ENCODE measurements at places on chromosomes 2 and 18.

DNA sequence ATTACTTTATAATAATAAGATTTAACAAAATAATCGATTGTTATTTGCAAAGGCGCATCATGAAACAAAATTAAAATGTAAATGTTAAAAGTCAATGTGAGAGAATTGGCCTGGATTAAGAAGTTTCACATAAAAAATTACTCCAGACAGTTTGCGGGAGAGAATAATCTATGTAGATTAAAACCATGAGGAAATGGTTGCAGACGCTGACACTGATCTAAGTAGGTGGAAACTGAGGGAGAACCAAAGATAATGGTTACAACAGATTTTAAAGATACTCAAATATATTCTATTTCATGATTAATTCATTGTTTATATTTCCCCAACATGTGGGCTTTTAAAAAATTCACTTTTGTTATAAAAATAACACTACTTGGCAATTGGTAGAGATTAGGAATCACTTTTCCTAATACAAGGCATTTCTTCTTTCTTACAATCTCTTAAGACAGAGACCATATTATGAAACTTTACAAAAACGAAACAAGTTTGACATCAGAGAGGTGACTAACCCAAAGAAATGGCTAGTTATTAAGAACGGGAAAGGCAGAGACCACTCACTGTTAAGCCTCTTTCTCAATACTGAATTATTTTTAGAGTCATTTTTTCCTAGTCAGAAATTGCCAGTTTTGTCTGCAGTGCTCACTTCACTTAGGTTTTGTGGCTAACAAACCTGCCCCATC lies 1.6 kb downstream of the KANSL1L start:
- no peak for DNase-seq

- DNase-seq = no peak
Observed at GRCh38 chr2:54680397-54681041, 42.9 kb upstream of the EML6 start.

- DNase-seq = no peak
Observed at GRCh38 chr2:204715361-204715760, 170.1 kb downstream of the PARD3B start.

DNA sequence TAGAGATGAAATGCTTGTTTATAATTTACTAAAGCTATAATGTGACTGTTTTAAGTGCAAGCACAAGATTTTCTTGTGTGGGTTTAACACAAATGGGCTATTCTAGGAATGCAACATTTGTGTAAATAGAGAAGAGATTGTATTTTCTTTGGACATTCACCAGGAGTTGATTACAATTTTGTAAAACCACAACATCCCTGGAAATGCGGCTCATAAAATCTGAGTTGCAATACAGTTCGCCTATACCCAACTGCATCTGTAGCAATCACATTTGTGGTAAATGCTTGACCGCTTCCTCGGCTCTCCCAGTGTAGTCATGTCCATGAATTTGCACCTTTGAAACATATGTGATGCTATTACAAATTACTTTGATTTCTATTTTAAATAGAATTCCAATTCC lies 348.7 kb upstream of the CDH20 start:
- peak; percentile 34 for DNase-seq

DNA sequence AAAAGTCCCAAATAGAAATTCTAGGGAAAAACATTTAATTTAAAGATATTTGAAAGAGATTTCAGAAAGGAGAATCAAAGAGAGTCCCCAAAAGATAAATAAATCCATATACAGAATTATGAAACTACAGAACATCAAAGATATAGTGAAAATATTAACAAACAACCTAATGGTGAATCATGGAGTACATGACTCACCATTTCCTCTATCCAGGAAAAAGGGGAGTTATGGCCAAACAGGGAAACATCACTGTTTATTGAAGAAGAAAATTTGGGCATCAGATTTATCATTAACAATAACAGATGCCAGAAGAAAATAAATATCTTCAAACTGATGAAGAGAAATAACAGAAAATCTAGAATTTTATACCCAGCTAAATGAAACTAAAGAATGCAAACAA lies 448.3 kb downstream of the CDH2 start:
- no peak for DNase-seq

- no peak for DNase-seq
Observed at GRCh38 chr2:209380293-209380692, 43.6 kb upstream of the MAP2 start.

DNA sequence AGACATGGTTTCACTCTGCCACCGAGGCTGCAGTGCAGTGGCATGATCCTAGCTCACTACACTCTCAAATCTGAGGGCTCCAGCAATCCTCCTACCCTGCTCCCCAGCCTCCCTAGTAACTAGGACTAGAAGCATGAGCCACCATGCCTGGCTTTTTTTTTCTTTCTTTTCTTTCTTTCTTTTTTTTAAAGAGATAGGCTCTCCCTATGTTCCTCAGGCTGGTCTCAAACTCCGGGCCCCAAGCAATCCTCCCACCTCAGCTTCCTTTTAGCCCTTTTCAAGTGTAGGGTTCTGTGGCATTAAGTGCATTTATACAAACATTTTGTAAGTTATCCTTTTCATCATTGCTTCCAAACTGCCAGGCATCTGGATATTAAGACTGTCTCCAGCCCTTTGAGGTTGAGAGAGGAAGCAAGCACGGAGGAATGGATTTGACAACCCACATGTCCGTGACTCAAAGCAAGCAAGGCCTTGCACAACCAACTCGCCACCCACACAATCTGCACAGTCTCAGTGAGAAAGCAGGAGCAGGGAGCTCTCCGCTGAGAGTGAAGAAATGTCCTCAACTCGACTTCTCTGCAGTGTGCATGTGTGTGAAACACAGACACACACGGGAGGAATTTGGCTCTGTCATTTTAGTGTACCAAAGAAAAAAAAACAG lies 65.6 kb downstream of the ATP8B1 start:
- peak; percentile 96 for DNase-seq

GRCh38 chr18:78487649-78488048 lies 492.0 kb upstream of the SALL3 start:
- no peak for DNase-seq

DNA sequence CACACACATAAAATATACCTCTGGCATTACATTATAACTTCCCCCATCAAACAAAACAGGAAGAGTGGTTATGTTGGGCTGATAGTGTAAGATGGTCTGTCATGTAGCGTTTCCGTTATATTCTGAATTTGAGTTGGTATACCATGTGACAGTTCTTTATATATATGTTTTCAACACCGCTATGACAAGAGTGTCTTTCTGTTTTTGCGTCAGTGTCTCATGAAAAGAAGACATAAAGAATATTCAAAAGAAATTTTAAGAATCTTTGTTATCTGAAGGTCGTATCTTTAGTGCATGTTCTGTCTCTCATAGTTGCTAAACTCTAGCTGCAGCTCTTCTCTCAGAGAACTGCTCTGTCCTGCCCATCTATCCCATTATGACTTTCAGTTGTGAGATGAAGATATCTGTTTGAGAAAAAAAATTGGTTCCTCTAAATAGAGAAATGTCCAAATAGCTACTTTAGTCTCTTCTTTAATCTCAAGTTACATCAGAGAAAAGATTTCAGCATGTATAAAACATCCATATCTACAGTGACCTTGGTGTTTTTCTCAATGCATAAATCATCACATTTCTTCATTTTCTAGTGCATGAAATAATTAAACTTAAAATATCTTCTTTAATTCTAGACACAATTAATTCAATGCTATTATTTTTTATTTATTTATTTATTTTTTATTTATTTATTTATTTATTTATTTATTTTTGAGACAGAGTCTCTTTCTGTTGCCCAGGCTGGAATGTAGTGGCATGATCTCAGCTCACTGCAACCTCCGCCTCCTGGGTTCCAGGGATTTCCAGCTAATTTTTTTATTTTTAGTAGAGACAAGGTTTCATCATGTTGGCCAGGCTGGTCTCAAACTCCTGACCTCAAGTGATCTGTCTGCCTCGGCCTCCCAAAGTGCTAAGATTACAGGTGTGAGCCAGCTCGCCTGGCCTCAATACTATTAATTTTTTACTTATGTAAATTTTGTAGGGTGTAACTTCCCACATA lies 24.3 kb upstream of the PSME4 start:
- DNase-seq = no peak

GRCh38 chr18:45370255-45371010 lies 244.8 kb upstream of the SLC14A2 start:
- DNase-seq = no peak

DNA sequence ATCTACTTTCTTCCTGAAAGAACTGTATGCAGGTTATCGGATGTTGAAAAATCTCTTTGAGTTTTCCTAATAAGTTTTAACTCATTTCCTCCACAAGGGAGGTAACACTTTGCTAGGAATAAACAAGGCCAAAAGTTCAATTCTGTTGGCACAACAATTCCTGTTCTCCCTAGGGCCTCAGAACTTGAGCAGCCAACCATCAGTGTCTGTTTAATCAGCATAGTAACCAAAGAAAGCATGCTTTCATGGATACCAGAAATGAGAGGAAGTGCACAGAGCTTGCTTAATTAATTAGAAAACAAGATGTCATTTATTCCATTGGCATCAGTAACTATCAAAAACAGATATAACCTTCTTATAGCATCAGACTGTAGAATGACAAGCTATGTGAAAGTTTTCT lies 503.2 kb upstream of the CNTNAP5 start:
- DNase-seq = no peak

- DNase-seq = no peak
Observed at GRCh38 chr2:200466425-200467418, 43.1 kb downstream of the KCTD18 start.

DNA sequence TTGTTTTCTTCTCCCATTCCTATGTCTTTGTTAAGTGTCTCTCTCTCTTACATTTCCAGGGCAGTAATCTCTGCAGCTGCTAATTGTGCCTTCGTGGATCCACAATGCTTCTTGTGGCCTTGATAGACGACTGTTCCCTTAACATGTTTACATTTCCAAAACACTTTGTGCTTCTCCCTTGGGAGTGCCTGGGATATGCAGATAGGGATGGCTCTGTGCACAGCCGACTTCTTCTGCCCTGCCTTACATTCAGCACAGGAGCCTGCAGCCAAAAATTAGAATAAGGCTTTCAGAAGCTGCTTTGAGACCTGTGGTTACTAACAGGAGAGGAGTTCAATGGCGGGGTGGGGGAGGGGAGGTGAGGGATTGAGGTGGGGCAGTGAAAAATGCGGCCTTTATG lies 328.9 kb downstream of the TDRD15 start:
- no peak for DNase-seq

DNA sequence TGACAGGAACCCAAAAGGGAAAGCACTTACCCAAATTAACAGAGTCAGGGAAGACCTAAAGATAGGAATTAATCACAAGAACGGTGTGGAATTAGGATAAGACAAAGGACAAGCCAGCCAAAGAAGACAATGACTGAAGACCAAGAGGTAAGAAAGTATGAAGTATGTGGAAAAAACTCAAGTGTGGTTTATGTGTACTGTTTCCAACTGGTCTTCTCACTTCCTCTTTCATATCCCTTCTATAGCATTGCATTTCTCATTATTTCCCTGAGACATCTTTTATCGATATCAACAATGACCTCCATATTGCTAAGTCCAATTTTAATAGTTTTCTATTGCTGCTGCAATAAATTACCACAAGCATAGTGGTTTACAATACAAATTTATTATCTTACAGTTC lies 313.5 kb upstream of the SLC39A10 start:
- DNase-seq = no peak

DNA sequence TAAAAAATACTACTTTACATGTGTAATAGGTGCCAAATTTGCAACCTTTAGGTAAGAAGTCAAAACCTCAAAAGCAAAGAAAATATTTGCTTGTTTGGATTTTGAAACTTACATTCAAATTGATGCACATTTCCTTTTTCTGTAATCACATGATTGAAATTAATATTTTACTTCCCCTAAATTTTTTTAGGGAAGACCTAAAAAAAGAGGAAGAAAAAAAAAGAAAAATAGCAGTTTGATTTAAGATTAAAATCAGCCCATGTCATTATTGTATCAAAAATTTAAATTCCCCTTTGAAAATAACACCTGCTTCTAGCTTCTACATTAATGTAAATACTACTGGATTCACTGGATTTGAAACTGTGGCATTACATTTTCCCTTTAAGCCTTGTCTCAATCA lies 68.2 kb upstream of the STON1 start:
- DNase-seq = no peak

GRCh38 chr2:69957965-69958364 lies 3.5 kb downstream of the ASPRV1 start:
- no peak for DNase-seq

GRCh38 chr2:239265681-239266433 lies 135.0 kb downstream of the HDAC4 start:
- DNase-seq = no peak

GRCh38 chr18:8241731-8242130 lies 367.5 kb upstream of the RAB12 start:
- DNase-seq = no peak

DNA sequence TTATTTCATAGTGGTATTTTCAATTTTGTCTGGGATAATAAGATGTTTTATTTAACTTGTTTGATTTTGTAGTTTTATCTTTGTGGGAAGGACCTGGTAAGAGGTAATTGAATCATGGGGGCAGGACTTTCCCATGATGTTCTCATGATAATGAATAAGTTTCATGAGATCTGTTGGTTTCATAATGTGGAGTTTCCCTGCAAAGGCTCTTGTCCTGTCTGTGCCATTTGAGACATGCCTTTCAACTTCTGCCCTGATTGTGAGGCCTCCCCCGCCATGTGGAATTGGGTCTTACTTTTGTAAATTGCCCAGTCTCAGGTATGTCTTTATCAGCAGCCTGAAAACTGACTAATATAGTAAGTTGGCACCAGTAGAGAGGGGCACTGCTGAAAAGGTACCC lies 77.8 kb upstream of the ARHGAP15 start:
- no peak for DNase-seq

- DNase-seq = no peak
Observed at GRCh38 chr2:203819434-203820133, 48.0 kb upstream of the CTLA4 start.

DNA sequence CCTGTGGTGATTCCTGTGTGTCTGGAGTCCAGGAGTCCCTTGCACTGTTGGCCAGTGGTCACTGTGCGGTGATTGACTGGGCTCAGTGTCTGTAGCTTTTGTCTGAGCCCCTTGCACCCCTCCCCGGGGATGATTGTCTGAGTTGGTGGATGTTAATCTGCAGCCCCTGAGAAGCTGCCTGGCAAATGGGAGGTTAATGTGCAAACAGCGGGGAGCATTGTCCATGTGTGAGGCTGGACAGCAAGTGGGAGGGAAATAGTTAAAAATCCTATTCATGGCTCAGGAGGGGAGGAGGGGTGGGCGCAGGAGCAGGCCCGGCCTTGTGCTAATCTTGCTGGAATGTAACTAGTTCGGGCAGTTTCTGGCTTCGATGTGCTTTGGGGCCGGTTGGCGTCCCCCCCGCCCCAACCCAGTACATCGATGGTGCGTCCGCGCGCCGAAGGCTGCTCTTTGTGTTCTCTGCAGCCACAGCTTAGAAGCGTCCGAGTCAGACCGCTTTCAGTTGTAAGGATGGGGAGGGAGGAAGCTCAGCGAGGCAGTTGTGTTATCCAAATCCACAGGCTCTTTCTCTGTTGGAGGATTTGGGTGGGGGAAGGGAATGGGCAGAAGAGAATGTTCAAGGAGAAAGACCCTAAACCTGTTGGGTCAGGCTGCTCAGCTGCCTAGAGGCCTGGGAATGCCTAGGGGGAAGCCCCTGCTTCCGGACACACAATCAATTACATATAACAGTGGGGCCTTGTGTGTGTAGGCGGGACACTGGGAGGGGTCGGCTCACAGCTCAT lies 71.8 kb downstream of the TGOLN2 start:
- DNase-seq = peak; percentile 54

All from AG04450 (cell line).